ENCODE measurements at places on chromosomes 13 and 19.

GRCh38 chr19:38784224-38784623 is 4.8 kb upstream of the LGALS7B start:
- no peak for DNase-seq

- no peak for DNase-seq
Observed at GRCh38 chr19:33507021-33507956, 14.3 kb downstream of the PEPD start.

DNA sequence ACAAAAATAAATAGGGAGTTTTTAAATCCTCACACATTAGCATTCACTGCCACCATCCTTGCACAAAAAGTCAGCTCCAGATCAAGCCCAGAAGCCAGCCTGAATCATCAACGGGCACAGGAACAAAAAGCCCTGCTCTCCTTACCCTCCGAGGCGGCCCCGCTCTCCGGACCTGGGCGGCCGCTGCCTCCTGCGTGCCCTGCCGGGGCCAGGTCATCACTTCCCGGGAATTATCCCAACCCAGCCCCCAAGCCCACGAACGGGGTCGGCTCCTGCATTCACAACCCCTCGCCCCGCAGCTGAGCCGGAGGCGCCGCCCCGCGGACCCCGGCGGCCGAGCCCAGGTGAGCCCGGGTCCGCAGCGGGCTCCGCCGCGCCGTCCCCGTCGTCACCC is 754 bp downstream of the DNAJB1 start:
- DNase-seq = no peak

- no peak for DNase-seq
Observed at GRCh38 chr13:33751151-33751550, 66.8 kb upstream of the RFC3 start.

DNA sequence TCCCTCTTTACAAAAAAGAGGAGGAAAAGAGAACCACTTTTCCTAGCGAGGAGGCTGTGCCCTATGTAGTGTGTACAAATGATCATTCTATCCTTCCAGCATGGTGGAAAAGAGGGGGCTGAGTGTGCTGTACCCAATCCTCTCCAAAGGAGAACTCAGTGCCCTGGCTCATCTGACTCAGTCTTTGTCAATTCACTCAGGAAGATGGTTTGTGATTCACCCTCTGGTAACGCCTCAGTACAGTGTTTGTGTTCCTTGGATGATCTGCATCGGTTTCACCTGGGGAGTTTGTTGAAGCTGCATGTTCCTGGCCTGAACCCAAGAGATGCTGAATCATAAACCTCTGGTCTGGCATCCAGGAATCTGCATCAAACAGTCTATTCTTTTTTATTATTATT is 18.3 kb upstream of the ENOX1 start:
- no peak for DNase-seq

- no peak for DNase-seq
Observed at GRCh38 chr13:72960541-72960940, 98.3 kb upstream of the KLF5 start.

GRCh38 chr13:99527301-99527700 is 26.0 kb downstream of the TM9SF2 start:
- DNase-seq = peak; percentile 75

DNA sequence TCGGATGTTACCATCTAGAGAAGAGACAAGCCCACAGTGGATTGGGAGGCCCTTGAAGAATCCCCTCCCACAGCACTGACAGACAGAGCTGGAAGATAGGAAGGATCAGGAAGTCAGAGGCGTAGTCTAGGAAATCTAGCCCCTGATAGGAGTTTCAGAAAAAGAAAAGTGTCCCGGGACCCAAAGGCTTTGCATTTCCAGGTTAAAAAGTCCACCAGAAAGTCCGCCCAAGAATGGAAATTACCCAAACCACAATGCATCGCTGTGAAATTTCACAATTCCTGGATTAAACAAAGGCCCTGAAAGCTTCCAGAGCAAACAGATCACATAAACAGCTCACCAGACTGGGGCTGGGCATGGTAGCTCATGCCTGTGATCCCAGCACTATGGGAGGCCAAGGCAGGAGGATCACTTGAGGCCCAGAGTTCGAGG is 146.9 kb downstream of the KDM4B start:
- DNase-seq = no peak

DNA sequence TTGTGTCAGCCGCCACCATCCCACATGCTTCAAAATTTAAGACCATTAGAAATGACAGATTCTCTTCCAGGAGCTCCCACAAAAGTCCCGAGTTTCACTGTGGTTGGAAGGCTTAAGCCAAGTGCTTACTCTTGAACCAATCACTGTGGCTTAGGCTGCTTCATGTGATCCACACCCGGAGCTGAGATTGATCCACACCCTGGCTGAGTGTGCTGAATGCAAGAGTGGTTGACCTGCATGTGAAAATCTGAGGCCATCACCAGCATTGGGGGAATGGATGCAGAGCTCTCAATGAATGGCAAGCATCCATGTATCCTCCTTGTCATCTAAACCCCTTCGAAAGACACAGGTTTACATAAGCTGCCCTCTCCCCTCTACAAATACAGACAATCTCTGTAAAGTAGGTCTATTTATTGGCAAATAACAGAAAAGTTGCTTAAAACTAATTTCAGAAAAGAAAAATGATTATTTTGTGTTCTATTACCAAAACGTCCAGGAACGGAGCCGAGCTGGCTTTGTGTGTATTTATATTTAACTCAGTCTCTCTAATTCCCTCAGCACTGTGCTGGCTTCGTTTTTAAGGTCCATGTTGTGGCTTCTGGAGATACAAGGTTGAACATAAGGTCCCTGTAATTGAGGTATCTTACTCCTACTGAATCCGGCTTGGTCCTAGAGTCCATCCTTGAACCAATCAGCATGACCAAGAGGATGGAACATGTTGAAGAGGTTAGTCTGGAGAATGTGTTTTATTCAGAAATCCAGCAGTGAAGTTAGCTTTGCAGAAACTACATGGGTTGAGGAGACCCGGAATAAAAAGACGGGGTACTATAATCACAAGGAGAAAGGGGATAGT is 332.4 kb downstream of the LIG4 start:
- no peak for DNase-seq

DNA sequence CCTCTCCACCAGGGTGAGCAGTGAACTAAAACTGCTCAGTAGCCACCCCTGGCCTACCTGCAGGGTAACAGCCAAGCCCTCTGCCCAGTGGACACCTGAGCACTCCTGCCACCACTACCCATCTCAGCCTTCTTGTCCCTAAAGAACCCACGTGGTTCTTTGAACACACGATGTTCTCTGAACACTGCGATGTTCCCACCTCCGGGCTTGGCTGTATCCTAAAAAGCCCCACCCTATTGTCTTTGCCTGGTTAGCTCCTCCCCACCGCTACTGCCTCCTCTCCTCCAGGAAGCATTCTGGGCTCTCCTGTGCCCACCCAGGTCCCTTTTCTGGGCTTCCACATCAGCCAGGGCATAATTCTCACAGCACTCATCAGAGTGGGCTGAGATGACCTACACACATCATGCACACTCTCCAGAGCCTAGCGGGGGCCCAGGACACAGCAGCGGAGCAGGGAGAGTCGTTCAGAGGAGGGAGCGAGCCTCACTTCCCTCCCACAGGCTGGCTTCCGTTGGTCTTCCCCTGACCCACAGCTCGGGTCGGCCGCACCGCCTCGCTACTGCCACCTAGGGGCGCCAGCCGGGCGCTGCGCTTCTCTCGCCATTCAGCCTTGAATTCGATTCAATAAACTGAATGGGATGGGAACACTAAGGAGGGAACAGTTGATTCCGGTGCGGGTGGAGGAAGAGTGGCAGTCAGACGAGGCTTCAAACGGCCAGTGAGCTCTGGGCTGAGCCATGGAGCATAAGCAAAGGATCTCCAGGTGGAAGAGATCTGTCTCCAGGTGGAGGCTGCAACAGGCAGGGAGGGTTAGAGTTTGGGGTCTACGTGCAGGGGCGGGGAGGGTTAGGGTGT is 3.2 kb downstream of the ELAVL1 start:
- DNase-seq = peak; percentile 95

DNA sequence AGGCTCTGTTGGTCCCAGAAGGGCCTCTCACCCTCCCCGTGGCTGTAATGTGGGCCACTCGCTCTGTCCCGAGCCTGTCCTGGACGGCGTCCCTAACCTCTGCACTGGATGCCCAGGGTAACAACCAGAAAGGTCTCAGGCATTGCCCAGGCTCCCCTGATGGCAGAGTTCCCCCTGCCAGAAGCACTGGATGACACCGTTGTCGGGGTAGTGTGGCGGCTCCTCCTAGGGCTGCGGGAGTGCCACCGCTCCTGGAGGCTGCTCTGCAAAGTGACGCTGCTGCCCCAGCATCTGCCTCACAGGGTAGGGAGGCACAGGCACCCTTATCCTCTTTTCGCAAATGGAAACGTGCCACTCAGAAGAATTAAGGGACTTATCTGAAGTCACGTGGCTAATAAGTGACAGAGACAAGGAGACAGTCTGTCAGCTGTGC is 32.0 kb downstream of the MPHOSPH8 start:
- no peak for DNase-seq

DNA sequence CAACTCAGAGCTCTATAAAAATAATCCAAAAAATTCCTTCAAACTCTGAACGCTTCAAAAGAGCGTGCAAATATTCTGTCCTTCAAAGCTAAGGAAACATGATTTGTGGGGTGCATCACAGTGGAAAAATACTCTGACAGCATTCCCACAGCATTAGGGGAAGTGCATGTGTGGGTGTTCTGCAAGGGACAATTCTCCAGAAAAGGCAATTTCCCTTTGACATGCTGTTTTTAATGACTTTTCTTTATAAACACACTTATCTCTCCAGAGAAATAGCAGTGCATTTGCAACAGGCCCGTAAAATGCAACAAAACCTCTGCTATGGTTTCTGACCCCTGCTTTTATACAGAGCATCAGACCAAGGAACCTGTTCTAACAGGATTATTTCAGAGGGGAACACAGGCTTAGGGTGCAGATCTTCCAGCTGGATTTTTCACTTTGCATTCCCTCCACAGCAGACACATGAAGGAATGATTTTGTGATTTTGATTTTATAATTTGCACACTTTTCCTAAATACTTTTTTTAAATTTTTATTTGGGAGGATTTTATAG is 42.6 kb downstream of the KL start:
- DNase-seq = no peak

DNA sequence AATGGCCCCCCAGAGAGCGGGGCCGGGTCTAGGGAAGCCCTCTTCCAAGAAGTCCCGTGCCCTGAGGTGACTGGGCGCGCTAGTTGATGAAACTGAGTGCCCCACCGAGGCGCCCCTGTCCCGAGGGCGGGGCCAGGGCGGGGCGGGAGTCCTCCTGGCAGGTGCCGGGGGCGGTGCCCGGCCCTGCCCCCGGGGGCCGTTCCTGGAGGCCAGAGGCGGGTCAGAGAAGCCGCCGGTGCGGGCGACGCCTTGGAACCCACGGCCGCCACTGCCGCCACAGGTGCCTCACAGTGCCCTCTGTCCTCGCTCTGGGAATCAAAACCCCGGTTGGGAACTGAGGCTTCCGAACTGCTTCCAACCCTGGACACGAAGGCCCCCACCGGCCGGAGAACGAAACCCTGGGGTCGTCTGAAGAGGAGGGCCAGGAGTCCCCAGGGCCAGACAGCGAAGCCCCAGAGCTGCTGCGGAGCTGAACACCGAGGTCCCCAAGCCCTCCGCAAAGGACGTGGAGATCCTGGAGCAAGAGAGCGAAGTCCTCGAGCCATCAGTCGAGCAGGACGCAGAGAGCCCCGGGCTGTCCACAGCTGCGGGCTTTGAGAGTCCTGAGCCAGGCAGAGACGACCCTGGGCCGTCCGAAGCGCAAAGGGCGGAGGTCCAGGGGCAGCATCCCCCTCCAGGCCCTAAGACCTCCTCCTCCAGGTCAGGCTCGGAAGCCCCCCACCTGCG is at the start of gene MISP3:
TSS of gene MISP3 (plus strand) at position 252 of the 726 bp plus-strand sequence. CDS start 524 bp downstream, outside the sequence.
- peak; percentile 82 for DNase-seq

DNA sequence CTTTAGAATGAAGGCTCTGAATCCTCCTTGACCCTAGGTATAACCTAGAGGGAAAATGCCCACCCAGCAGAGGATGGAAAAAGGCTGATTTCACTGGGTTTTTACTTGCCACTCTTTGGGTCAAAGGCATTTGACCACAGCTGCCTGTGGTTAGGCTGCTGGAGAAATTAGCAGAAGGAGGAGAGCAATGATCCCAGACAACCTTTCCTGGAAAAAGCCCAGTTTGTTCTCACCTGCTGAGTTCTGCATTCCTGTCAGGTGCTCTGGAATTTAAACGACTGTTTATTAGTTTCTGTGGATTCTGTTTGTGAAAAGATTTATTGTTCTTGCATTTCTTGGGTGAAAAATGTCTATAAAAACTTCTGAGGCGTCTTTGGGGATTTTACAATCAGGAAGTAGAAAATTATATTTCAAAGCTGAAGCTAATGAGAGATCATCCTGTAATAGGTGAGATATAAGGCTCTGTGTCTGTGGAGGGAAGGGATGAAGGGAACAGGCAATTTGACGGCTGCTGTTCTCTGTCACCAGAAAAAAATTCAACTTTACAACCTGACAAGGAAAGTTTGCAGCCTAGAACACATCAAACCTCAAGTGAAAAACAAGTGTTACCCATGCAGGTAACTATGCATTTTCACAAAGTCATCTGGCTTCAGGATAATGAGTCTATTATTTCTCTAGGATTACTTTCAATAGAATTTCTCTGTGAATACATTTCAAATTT is 519.7 kb downstream of the DIAPH3 start:
- DNase-seq = no peak

DNA sequence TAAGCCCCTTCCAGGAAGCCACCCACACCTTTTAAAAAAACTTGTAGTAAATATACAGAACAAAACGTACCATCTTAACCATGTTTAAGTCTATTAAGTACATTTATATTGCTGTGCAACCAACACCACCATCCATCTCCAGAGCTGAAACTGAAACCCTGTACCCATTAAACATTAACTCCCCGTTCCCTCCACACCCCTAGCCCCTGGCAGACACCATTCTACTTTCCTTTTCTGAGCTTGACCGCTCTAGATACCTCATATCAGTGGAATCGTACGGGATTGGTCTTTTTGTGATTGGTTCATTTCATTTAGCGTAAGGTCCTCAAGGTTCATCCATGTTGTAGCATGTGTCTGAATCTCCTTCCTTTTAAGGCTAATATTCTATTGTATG is 13.0 kb upstream of the SPATA13 start:
- no peak for DNase-seq

- DNase-seq = no peak
Observed at GRCh38 chr13:113554333-113554700, 30.2 kb upstream of the TFDP1 start.

DNA sequence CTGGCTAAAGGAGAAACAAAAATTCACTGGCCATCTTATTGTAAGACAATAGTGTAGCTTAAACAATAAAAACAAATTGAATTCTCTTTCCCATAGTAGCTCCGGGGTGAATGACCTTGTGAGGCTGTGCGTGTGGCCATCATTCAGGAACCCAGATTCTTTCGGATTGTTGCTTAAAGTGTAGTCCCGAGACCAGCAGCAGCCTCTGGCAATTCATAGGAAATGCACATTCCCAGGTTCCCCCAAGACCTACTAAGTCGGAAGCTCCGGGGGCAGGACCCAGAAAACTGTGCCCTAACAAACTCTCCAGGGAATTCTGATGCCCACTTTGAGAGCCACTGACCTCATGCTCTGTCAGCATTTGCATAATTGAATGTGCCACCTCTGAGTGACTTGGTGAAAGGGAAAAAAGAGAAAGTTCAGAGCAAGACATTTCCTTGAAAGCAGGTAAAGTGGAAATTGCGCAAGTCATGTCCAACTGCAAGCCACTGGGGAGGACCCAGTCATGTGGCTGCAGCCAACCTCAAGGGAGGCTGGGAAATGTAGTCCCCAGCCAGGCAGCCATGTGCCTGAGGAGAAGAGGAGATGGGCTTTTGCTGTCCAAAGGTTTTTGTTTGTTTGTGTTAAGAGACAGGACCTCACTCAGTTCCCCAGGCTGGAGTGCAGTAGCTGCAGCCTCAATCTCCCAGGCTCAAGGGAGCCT is 50.7 kb upstream of the PNMA8B start:
- DNase-seq = no peak
